Prostate gland (tissue), 2 donors: ENCODE measurements at places on chromosomes 5 and 9. TPM values are rescaled to one million over a fixed set of nuclear protein-coding genes. Genes with fewer than 3 reads are reported as not detected.

JMY gene
- total RNA-seq, result 19.8 TPM

DNA sequence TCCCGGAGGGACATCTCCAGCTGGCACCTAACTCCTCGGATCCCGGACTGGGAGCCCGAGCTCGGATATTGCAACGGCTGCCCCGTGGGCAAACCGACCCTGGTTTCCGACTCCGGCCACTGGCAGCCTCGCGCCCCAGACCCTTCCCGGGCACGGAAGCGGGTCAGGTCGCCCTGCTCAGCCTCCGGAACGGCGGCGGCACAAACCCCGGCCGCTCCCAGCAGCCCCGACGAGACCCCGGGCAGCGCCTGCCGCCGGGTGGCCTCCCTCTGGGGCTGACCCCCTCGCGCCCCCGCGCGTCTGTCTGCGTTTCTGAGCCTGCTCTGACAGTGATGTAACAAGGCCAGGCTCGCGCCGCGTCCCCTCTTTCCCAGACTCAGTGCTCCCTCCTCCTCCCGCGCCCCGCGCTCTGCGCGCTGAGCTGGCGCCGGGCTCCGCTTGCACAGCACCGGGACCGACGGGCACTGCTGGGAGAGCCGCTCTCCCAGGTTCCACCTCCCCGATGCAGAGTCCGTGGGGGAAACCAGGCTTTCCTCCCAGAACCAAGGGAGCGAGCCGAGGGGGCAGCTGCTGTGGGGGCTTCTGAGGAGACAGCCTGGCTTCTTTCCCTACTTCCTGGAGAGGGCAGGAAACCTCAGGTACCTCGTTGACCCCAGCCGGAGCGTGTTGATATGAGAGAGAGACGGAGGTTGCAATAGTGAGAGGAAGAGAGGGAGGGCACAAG, at the start of gene TMEM215:
Gene TMEM215, plus strand, starts transcription at position 373 of the 724 bp plus-strand sequence. CDS start 644 bp downstream, outside the sequence.
- no peaks in the 10 kb centered on the region for H3K36me3 ChIP-seq
- H3K4me1 ChIP-seq, result no peaks in the 10 kb centered on the region
- H3K27ac ChIP-seq, result no peak within 1 kb of the TSS
- H3K27me3 ChIP-seq, result peaks cover 15% of the 10 kb centered on the region

DMRT3 gene
- not detected for total RNA-seq

SPATA9 gene
- total RNA-seq, result 2.3 TPM

GRCh38 chr5:122967625-122968024, 68.9 kb downstream of the PPIC start:
- no peaks in the 10 kb centered on the region for H3K36me3 ChIP-seq
- no peak for DNase-seq
- no peaks in the 10 kb centered on the region for H3K27me3 ChIP-seq
- no peaks in the 10 kb centered on the region for H3K4me1 ChIP-seq
- no peak overlapping the region for H3K4me3 ChIP-seq

DNA sequence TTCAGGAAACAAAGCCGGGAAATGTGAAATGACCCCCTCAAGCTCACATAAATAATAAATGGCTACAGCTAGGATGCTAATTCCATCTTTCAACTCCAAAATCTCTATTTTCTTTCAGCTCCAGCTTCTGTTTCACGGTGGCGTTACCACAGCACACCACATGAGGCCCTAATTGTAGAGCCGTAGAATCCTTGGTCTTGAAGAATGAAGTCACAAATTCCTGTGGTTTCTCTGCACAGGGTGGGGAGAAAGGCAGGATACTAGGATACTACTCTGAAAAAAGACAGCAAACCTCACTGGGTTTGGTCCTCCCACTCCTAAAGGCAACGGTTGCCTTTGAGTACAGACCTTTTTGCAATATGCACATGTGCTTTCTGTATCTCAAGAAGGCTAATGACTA, 13.9 kb upstream of the RARS1 start:
- DNase-seq, result no peak
- H3K36me3 ChIP-seq, result no peaks in the 10 kb centered on the region
- no peaks in the 10 kb centered on the region for H3K27me3 ChIP-seq
- H3K4me3 ChIP-seq, result no peak overlapping the region

NNT gene
- 30.6 TPM for total RNA-seq

PPIP5K2 gene
- total RNA-seq, result 23.9 TPM

DNA sequence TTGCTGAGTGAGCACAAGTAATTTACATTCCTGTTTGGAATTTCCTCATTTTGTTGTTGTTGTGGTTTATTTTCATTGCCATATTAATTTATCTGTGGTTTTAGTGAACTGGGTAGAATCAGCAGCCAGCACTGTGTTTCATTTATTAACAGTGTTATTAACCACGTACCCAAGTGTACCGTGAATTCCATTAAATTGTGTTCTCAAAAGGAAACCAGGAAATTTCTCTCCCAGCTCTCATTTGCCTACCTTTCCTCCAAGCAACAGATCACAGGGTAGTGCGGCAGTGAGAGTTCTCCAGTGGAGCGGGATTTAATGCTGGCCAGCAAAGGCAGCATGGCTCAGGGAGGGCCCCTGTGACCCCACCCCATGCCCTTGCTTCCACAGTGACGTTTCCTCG, 54.6 kb downstream of the MVB12B start:
- H3K36me3 ChIP-seq, result no peaks in the 10 kb centered on the region
- H3K27ac ChIP-seq, result no peak overlapping the region
- no peaks in the 10 kb centered on the region for H3K4me1 ChIP-seq
- DNase-seq, result no peak
- H3K27me3 ChIP-seq, result no peaks in the 10 kb centered on the region

CCDC187 gene
- not detected for total RNA-seq

OR1J2 gene
- total RNA-seq, result not detected
